ENCODE measurements at places on chromosomes 5 and 9. TPM values are rescaled to one million over a fixed set of nuclear protein-coding genes. Genes with fewer than 3 reads are reported as not detected.

DNA sequence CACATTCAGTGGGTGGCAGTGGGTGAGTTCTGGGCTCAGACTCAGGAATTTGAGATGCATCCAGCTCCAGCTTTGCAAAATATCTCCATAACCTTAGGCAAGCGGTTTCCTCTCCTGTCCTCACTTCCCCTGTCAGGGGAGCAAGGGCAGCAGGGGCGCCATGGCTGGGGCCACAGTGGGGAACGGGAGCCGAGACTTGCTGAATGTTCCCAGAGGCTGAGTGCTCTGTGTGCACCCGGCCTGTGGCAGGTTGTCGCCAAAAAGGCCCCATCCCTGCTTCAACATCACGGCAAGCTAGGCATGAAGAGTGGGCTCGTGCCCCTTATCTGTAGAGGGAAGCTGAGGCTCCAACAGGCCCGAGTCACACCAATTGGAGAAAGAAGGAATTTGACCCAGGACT, 268.8 kb downstream of the NSG2 start:
- no peak for ATAC-seq

- ATAC-seq, result no peak
Measured at GRCh38 chr9:76827296-76828080, 63.2 kb downstream of the PCA3 start.

- ATAC-seq, result no peak
Measured at GRCh38 chr5:103785569-103785968, 223.0 kb upstream of the NUDT12 start.

GRCh38 chr5:135395451-135395850, 3.6 kb downstream of the MACROH2A1 start:
- peak; percentile 27 for ATAC-seq

GRCh38 chr5:73039082-73039481, 81.3 kb upstream of the TMEM171 start:
- no peak for ATAC-seq

DNA sequence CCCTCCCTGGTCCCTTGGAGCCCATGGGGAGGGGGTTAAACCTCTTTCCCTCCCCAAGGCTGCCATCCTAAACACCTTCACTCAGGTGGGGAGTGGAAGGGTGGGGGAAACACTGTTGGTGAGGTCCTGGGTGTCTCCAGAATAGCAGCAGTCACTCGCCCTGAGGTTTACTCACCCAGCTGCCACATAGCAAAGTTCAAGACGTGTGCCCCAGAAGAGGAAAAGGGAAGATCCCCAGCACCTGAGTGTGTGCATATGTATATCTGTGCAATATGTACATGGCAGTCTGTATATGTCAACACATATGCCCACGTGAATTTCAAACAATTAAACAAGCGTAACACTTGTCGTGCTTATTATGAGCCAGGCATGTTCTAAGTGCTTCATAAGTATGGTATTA, 31.3 kb upstream of the SMU1 start:
- peak; percentile 52 for ATAC-seq

DNA sequence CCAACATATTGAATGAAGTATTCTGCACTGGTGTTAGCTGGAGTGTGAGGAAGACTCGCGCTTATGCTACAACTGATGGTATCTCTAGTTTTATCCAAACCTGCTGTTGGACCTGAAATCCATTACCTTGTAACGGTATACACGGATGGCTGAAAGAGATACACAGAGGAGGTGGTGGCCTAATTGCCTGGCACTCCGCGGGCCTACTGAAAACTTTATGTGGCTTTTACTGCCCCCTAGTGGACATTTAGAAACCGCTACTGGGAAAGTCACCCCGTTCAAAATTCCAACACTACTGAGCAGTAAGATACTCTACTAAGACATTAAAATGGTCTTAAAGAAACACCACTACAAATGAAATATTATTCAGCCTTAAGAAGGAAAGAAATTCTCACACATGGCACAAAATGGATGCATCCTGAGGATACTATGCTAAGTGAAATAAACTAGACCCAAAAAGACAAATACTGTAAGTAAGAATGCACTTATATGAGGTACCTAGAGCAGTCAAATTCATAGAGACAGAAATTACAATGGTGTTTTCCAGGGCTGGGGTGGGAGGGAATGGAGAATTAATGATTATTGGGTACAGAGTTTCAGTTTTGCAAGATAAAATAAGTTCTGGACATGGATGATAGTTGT, 100.4 kb downstream of the TTLL11 start:
- ATAC-seq, result peak; percentile 82

DNA sequence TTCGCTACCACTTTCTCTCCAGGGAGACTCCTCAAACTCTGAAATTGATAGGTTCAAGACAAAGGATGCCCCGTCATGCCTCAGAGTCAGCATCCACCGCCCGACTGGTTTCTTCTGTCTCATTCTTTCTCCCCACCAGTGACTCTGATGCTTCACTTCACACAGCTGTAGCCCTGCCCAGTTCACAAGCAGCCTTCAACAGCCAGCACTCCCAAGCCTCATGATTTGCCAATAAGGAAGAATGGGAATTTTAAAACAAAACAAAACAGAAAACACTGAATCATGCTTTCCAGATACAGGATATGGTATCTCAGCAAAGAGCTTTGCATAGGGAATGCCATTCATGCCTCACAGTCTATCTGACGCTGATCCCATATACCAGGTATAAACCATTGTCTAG, 371.2 kb upstream of the RORB start:
- ATAC-seq, result no peak

- no peak for ATAC-seq
Measured at GRCh38 chr5:116696366-116696765, 121.7 kb upstream of the SEMA6A start.

DNA sequence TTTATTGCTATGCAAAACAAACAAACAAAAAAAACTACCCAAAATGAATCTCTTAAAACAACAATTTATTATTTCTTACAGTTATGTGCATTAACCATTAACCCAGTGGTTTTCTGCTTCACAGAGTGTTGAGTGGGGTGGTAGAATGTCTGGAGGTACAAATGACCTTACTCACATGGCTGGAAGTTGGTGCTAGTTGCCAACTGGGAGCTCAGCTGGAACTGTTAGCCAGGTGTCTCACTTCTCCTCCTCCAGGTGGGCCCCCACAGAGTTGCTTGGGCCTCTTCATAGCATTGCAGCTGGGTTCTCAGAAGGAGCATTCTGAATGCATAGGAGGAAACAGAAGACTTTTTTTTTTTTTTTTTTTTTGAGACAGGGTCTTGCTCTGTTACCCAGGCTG, 10.5 kb upstream of the B4GALT1 start:
- no peak for ATAC-seq

- ATAC-seq, result peak; percentile 88
Measured at GRCh38 chr5:6399980-6400910, 21.9 kb upstream of the MED10 start.

DNA sequence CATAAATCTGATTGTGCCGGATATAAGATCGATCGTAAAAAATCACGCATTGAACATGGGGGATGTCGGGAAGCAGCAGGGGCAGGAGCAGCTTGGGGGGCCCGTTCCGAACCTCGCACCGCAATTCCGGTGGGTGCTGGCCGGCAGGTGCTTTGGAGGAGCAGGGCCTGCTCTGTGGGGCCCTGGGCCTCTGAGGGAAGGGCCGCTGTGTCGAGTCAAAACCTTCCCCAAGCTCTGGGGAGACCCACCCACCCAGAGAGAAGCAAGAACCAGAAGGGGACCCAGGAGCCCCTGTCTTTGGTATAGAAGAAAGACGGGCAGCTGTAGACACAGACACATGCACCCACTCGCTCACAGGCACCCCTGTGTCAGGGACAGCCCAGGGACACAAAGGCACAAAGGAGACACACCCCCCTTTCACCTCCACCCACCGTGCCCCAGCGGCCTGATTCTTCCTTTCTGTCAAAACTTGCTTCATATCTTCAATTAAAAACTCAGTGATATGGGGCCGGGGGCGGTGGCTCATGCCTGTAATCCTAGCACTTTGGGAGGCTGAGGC, 49.4 kb upstream of the ZBTB43 start:
- no peak for ATAC-seq

DNA sequence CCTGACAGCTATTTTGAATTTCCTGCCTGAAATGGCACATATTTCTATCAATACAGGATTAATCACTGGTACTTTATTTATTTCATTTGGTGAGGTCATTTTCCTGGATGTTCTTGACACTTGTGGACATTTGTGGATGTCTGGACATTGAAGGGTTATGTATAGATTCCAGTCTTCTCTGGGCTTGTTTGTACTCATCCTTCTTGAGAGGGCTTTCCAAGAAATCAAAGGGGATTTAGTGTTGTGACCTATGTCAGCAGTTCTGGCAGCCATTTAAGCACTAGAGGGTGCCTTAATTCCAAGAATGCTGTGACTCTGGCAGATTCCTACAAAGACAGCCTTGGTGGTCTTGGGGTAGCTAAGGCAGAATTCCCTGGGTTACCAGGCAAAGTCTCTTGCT, 259.7 kb downstream of the CSNK1G3 start:
- ATAC-seq, result no peak

DNA sequence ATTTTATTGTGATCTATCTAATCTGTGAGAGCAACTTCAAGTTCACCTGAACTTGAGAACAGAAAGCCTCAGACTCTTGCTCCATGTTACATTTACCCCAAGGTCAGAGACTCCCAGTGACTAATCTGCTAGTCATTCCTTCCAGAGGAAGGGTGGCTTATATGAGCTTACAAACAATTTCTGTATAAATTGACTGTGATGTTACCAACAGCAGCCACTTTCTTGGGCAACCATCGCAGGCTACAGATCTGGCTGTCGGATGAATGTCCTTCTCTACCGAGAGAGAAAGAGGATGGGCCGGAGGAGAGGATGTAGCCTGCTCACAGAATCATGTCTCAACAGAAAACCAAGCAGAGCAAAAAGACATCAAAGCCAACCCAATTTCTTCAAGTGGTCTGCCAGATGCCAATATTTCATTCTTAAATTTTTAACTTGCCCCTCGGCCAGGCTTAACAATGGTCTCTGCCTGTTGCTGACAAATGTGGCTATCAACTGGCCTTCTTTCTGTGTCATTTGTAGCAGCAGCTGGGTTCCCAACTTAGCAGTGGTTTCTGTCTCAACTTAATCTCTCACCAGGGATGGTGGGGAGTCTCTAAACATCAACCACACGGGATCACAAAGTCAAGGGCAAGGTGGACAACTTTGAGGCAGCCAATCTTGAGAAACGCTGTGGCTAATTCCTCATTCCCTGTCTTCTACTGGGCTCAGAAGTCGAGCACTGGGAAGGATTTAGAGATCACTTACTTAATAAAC, 81.3 kb downstream of the RAPGEF1 start:
- peak; percentile 85 for ATAC-seq

GRCh38 chr9:13979941-13980318, 334.0 kb downstream of the NFIB start:
- ATAC-seq, result no peak

GRCh38 chr9:120663380-120663779, 50.9 kb downstream of the MEGF9 start:
- ATAC-seq, result no peak

GRCh38 chr5:168291342-168291963, at the start of gene WWC1:
WWC1 (plus strand) TSS chr5:168291645; CDS start chr5:168292153, 508 bp downstream.
- peak; percentile 88 for ATAC-seq

- peak; percentile 96 for ATAC-seq
Measured at GRCh38 chr9:86754581-86755560, 192.4 kb downstream of the GAS1 start.

DNA sequence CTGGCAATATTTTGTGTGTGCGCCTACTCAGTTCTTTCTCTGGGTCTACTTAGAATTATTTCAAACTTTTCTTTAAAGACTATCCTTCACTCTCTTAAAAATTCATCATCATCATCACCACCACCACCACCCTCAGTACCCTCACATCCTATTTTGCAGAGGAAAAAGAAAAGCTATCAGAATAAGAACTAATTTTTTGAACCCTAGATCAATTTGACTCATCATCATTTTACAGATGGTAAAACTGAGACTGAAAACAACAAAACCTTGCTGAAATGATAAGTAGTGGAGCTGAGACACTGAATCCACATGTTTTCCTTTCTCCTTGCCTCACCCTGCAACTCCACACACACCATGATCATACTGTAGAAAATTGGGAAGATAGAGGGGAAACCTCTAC, 119.3 kb downstream of the SSBP2 start:
- no peak for ATAC-seq

- ATAC-seq, result no peak
Measured at GRCh38 chr5:150107909-150108447, 21.6 kb upstream of the CSF1R start.

DNA sequence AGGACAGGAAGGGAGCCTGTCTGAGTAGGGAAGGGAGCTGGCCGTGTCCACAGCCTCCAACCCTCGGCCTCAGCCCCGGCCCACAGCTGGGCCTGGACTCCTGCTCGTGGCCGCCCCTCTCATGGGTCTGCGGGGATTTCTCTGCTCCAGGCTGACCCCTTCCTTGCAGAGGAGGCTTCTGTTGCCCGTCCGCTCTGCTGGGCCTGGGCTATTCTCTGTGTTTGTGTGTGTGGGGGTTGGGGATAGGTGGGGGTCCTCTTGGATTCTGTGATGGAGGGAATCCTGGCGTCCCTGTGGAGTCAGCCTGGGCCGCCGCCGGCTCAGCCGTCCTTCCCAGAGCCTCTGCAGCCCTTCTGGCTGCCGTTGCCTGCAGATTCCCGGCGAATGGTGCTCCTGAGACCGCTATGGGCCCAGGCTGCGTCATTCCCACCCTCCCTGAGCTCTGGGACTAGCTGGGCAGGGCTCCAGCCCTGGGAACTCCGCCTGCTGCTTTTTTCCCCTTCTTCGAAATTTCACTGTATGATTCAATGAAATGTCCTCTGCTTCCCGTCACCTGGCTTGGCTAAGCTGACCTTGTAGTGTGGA, 64.2 kb downstream of the FGF18 start:
- ATAC-seq, result no peak

BARHL1 gene
- not detected for total RNA-seq

IFNE gene
- 5.6 TPM for total RNA-seq

LCN15 gene
- total RNA-seq, result not detected

SHISAL2B gene
- not detected for total RNA-seq

CCDC69 gene
- 8.4 TPM for total RNA-seq

ANKRD55 gene
- not detected for total RNA-seq

SLC27A6 gene
- 1.8 TPM for total RNA-seq
